AG20443 (cell line): ENCODE measurements at places on chromosomes 5 and 9.

DNA sequence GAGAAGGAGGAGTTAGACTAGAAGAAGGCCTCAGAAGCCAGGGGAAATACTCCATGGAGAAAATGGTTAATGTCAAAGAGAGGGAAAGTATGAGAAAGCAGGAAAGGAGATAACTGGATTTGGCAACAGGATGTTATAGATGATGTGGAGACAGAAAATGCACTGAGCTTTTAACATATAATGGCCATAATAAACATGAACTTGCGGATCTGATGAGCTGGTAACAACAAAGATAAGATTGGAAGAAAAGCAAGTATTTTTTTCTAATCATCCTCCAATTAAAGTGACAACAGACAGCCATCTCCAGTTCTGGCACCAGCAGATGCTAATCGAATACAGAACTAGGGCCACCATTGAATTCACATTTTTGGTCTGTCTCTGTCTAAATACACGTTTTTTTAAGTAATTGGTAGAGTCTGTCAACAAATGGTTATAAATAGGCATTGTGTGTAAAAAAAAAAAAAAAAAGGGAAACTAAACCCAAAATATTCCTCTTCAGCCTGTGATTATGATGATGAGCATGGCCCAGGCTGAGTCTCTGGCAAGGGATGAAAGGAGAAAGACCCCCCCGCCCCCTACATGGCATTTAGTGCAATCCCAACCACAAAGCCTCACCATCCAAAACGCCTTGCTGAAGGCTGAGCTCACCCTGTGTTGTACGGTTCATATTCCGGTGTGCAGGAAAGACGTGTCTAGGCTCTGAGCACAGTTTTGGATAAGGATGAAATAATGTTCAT, 149.5 kb upstream of the LHFPL2 start:
- no peak for DNase-seq

DNA sequence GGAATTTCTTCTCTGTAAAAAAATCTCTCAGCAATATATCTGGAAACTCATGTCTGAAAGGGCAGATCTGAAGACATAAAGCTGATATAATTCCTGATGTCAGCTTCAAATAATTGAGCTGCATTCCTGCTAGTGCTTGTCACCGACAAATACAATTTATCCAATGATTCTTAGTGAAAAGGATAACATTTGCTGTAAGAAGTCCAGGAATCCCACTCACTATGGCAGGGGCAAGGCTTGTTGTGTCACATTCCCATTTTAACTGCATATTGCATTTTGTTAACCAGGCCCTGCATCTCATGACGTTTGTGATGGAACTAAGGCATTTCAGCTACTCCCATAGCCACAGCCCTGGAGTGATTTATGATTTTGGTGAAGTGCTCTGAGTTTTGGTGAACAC, 160.1 kb upstream of the DAB2 start:
- DNase-seq = peak; percentile 67

DNA sequence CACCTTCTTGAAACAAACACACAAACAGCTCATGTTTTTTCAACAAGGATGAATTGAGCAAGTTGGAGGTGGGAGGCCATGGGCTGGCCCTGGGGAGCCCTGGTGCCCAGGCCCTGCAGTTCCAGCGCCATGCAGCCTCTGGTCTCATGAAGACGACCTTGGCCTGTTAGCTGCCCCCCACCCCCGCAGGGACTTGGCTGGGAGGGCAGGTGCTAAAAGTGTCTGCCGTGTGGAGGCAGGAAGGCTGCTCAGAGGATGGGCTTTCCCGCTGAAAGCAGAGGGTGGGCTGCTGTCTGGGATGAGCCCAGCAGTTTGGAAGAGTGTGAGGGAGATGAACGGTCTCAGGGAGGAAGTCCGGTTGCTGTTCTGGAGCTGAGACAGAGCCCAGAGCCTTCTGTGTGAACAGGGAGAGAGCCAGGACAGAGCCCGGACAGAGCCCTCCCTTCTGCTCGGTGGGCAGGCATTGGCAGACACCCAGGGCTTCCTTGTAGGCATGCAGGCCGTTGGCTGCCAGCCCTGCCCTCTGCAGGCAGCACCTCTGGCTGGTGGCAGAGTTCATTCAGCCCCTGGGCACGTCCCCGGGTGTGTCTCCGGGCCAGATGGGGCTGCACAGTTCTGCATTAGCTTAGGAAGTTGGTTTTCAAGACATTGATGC, 18.7 kb downstream of the ROPN1L start:
- no peak for DNase-seq

DNA sequence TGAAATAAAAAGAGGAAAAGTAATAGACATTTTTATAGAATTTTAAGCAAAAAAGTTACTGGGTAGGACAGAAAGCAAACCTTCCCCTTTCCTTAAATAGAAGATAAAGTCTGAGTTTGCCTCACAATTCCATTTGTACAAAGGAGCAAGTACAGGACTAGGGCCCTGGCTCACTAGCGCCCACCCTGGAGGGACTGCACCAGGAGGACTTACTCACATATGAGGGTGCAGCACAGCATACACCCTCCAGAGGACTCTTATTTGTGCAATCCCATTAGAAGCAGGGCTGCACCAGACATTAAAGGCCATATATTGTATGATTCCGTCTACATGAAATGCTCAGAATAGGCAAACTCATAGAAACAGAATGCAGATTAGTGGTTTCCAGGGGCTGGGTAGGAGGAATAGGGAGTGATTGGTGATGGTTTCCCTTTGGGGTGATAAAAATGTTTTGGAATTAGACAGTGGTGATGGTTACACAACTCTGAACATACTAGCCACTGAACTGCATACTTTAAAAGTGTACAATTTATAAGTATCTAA, 4.5 kb downstream of the REEP5 start:
- no peak for DNase-seq

- DNase-seq = no peak
Observed at GRCh38 chr9:21381448-21382339, 3.5 kb downstream of the IFNA2 start.

DNA sequence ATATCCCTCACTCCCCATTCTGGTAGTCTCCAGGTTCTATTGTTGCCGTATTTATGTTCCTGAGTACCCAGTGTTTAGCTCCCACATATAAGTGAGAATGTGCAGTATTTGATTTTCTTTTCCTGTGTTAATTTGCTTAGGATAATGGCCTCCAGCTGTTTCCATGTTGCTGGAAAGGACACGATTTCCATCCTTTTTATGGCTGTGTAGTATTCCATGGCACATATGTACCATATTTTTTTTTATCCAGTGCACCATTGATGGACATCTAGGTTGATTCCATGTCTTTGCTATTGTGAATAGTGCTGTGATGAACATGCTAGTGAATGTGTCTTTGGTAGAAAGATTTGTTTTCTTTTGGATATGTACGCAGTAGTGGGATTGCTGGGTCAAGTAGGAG, 98.2 kb downstream of the NNT start:
- DNase-seq = no peak

DNA sequence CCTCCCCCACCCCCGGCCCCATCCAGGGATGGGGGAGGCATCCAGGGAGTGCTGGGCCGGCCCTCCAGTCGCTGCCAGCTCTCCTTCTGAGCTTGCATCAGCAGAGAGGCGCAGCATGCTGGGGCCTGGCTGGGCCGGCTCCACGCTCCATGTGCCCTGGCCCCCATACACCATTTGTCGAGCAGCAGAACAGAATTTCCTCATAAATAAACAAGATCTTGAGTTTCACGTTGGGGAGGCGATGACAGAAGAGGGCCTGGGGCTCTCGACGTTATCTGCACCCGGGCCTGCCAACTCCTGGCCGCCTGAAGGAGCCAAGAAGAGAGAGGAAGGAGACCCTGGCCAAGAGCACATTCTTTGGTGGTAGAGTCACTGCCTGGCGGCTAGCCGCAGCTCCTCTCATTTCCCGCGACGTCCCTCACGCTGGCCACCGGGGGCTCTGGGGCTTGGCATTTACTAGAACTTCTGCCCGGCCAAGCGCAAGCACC, 177.0 kb downstream of the FGF18 start:
- DNase-seq = peak; percentile 64

DNA sequence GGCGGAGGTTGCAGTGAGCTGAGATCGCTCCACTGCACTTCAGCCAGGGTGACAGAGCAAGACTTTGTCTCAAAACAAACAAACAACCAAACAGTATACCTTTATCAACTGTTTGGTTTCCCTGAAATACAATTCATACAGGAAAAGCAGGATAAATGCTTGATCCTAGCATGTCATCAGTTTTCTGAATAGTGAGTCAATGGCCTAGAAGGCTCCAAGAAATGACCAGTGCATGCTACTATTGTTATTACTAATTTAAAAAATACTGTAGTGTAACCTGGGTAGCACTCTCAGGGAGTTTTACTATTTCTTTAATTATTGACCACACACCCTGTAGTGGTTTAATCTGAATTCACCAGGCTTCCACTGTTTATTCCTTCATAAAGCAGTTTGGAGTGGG, 101.0 kb upstream of the PTPN3 start:
- no peak for DNase-seq

DNA sequence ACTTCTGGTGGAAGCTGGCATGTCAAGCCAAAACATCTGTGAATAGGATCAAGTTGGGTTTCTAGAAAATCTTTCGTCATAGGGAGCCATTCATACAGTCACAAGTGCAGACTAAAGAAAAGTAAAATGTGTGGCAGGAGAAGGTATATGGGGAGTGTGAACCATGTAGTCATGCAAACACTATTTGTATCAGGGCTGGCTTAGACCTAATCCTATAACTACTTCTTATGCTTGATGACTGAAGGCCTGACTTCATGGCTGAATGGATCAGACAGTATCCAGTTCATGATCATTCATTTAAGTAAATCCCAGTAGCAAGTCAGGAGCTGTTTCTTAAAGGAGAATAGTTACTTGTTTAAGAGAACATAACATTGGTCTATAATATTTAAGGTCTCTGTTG, 63.8 kb upstream of the DAPK1 start:
- DNase-seq = no peak

DNA sequence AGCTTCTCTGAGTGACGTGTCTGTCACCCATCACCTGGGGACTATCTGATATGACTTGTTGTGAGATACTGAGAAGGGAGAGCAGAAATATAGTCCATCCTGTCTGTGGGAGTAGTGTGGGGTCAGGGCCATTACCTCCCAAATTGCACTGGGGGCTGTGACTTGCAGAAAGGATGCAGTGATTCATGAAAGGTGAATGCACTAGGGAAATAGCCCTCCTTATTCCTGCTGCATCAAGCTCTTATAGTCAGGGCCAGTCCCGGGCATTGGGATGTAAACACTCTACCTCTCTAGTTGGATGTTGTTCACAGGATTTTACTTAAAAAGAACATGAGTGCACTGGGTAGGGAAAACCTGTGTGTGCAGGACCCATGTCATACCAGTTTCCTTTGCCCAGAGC, 124.8 kb downstream of the STK32A start:
- DNase-seq = no peak

DNA sequence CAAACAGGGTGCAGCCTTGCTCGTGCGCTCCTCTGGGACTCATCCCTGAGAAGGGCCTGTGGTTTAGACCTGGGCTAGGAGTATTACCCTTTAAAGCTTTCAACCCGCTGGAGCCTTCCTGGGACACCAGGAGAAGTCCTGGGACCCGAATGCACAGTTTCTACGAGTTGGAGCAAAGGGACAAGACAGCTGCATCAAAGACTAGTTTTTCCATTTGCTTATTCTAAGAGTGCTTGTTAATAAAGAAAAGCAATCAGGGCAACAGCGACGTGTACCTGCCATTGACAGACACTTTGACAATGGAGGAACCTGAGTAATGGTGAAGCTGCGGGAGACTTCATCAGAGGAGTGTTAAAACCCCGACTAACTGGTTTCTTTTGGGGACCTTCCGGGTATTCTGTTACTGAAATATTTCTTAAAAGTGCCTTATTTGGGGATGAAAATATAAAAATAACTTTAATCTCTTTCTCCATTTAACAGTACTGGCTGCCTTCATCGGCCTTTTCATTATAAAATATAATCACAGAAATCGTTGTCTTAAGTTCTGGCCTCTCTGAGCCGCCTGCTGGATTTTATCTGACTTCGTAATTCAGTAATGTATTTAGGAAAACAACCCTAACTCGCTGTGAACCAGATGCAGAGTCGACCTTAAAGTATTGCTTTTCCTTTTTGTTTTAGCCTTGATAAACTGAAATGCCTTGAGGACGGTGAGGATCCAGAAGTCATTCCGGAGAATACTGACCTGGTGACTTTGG, 732 bp downstream of the SNAPC3 start:
- DNase-seq = peak; percentile 48

GRCh38 chr9:131578731-131579504, 33.6 kb downstream of the PRRT1B start:
- no peak for DNase-seq

DNA sequence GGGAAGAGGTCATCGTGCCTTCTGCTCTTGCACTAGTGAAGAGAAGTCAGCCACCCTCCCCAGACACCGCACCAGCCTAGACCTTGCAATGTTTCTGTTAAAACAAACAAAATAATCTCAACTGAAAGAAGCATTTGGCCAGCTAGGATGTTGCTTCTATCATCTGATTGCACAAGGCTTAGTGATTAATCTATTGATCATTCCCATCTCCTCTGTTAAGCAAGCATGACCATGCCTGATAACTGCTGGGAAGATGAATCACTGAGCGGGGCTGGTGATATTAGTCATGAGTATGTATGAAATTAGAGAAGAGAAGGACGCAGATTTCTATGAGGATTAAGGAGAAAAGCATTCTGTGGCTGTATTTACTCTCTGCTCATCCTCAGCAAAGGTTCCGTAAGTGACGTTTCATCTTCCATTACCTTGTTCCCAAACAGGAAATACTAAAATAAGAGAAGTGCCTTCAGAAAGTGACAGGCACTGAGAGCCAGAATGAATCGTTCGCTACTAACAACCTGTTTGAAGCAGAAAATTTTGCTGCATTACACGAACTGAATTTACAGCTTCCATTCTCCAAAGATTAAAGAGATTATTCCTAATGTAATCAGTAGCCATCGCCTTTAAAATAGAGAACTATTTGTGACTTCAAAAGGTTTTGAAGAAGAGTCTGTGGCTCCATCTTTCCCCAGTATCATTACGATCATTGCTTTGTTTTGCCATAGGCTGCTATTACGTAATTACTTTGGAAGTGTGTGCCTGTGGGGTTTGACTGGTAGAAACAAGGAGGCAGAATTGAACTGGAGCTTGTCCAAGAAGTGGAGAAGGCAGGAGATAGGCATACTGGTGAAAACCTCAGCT, 219.1 kb downstream of the MED10 start:
- DNase-seq = peak; percentile 73

GRCh38 chr5:135426102-135427082, 20.8 kb downstream of the DCANP1 start:
- DNase-seq = peak; percentile 65

DNA sequence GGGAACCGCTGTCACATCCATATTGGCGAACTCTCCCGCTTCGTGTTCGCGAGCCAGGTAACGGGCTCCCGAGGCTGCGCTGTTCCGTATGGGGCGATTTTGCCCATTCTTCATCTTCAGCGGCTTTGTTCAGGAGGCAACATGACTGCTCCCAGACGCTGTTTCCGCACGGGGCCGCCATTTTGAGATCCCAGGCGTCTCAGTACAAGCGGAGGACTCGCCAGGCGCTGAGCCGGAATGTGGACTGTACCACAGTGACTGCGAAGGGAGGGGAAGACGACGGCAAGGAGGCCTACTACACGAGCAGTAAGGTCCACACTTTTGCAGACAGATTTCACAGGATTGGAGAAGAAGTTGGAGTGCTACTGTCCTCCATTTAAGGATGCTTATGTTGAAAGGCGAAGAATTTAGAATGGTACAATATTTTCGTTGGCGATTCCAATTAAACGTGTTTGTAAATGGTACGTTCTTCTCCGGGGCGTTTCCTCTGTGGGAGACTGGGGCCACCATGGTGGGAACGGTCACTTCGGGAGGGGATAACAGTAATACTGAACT, 41.6 kb upstream of the ZNF300 start:
- peak; percentile 84 for DNase-seq
